ENCODE measurements at places on chromosomes 4 and X. TPM values are rescaled to one million over a fixed set of nuclear protein-coding genes. Genes with fewer than 3 reads are reported as not detected.

DNA sequence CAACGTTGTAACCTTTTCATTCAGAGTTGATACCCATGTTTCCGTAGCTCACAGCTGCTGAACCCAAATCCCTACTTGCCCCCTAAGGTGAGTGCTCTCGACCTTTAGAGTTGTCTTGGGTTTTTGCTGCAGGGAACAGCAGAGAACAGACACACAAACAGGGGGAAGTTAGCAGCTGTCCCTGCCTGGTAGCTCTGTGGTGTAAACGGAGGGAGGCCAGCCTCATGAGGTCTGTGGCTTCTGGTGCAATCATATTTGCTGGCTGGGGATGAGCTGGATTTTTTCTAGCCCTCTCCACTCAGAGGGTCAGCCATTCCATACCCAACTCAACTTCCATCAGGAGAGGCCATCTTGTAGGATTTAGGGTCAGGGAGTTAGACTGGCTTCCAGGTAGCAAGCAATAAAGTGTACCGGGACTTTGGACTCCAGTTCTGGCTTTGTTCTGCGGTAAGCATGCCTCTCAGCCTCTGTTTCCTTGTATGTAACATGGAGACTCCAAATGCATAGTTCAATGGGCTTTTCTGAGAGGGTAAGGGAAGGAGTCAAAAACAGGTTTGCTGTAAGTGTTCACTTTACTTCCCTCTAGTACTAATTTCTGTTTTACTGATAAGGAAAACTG is 218.9 kb downstream of the MID1IP1 start:
- H3K27ac ChIP-seq = no peak overlapping the region
- H3K4me1 ChIP-seq = peaks cover 40% of the 10 kb centered on the region
- H3K27me3 ChIP-seq = no peaks in the 10 kb centered on the region

GRCh38 chr4:98963538-98964433 is 31.7 kb upstream of the METAP1 start:
- no peak overlapping the region for H3K27ac ChIP-seq
- H3K36me3 ChIP-seq = no peaks in the 10 kb centered on the region
- no peaks in the 10 kb centered on the region for H3K4me1 ChIP-seq
- no peak for DNase-seq
- no peaks in the 10 kb centered on the region for H3K27me3 ChIP-seq

DNA sequence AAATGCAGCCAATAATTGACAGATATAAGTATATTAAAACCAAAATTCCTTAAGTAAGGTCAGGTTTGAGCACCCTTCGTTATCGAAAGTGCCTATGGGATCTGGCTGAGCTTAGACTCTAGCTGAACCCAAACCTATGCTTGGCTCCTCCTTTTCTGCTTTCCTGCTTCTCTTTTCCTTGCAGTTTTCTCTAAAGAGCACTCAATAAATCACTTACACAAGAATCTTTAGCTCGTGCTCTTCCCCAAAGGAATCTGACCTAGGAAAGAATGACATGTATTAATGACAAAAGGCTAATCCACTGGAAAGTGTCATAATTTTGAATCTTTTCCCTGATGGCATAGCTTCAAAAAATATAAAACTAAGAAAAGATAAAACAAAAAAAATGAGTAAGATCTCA is 282.7 kb downstream of the DKK2 start:
- no peak overlapping the region for H3K4me3 ChIP-seq
- H3K27me3 ChIP-seq = no peaks in the 10 kb centered on the region
- H3K36me3 ChIP-seq = no peaks in the 10 kb centered on the region
- H3K4me1 ChIP-seq = no peaks in the 10 kb centered on the region

DNA sequence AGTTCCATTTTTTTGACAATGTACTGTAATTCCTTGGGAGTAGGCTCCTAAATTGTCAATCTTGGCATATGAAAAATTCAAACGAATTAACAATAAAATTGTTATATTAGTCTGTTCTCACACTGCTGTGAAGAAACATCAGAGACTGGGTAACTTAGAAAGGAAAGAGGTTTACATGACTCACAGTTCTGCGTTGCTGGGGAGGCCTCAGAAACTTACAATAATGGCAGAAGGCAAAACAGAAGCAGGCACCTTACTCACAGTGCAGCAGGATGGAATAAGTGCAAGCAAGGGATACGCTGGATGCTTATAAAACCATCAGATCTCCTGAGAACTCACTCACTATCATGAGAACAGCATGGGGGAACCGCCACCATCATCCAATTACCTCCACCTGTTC is 246.4 kb upstream of the TRAM1L1 start:
- H3K4me1 ChIP-seq = no peaks in the 10 kb centered on the region
- H3K36me3 ChIP-seq = no peaks in the 10 kb centered on the region

DNA sequence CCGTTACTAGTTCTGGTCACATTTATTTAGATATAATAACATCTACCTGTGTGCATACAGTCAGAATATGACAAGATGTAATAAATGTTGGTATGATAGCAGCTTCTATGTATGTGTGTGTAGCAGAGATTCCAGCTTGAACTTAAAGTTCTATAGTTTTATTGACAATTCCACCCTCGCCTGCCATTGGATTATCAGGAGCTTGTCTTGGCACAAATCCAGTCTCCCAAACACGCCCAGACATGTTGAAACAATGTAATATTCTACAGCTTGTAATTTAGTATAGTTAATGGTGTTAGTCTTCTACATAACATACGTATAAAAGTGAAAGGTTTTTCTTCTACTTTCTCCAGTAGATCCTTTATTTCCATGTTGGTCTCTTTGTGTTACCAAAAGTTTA is 44.4 kb downstream of the BBS12 start:
- H3K27me3 ChIP-seq = no peaks in the 10 kb centered on the region
- no peak overlapping the region for H3K4me3 ChIP-seq
- no peaks in the 10 kb centered on the region for H3K36me3 ChIP-seq

DNA sequence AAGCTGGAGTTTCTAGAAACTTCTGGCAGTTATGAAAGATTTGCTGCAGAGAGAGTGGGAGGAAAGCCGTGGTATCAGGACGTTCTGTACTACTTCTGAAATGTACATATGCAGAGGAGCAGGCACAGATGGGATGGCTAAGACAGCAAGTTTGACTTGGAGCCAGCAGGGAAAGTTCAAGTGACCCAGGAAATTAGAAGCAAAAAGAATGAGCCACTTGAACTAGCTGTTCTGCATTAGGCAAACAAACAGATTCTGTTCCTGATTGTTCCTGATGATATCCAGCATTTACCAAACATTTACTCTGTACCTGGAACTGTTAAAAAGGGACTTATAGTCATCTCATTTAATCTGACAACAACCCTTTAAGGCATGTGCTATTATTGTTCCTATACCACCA is 41.4 kb upstream of the CXCL13 start:
- no peak overlapping the region for H3K4me3 ChIP-seq
- H3K4me1 ChIP-seq = peaks cover 2% of the 10 kb centered on the region
- no peaks in the 10 kb centered on the region for H3K27me3 ChIP-seq
- no peak overlapping the region for H3K27ac ChIP-seq
- H3K36me3 ChIP-seq = peaks cover 1% of the 10 kb centered on the region

Gene HPGD
- 3.4 TPM for total RNA-seq

Gene ZNF732
- total RNA-seq = 2.2 TPM
